ENCODE measurements at places on chromosomes 12 and 14.

DNA sequence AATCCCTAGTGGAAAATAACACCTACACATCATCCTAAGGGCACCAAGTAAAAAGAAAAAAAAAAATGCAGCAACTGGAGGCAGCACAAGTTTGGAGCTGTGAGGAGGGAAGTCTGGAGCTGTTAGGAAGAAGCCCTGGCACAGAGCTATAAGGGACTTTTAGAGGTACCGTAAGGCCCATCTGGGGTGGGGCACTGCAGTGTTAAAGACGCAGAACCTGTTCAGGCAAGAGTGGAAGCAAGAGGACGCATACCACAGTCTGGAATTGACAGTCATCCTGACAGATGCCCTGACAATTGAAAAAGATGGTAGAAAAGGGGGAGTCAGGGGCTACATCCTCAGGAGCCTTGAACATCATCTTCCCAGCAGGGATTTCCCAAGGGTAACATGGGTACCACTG is 195.9 kb upstream of the PLEKHG7 start:
- no peak for DNase-seq

- DNase-seq: no peak
Observed at GRCh38 chr14:89352976-89353765, 63.9 kb downstream of the FOXN3 start.

DNA sequence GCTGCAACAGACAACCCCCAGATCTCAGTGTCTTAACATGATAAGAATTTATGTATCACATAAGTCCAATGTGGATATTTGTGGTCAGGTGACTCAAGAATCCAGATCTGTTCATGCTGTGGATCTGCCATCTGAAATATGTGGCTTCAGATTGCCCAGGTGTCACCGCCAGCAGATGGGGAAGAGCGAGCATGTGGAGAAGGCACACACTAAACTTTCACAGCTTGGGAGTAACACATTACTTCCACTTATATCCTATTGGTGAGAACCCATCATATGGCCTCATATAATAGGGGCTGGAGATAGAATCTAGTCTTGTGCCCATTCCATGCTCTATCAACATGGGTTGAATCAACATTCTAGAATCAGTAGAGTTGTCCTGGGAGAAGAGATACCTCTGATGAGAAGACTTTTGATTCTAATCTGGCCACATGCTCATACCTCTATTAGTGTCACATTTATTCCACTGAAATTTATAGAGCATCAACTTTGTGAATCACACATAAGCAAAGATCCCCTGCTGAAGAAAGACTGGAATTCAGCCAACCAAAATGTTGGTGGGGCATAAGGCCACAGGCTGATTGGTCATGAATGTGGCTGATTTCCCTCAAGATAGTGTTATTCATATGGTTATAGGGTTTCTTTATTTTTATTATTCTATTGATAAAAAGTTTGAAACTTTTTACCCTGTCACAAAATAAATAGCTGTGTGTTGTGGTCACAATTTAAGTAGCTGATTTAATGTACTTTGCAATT is 6.0 kb upstream of the CALCOCO1 start:
- no peak for DNase-seq

DNA sequence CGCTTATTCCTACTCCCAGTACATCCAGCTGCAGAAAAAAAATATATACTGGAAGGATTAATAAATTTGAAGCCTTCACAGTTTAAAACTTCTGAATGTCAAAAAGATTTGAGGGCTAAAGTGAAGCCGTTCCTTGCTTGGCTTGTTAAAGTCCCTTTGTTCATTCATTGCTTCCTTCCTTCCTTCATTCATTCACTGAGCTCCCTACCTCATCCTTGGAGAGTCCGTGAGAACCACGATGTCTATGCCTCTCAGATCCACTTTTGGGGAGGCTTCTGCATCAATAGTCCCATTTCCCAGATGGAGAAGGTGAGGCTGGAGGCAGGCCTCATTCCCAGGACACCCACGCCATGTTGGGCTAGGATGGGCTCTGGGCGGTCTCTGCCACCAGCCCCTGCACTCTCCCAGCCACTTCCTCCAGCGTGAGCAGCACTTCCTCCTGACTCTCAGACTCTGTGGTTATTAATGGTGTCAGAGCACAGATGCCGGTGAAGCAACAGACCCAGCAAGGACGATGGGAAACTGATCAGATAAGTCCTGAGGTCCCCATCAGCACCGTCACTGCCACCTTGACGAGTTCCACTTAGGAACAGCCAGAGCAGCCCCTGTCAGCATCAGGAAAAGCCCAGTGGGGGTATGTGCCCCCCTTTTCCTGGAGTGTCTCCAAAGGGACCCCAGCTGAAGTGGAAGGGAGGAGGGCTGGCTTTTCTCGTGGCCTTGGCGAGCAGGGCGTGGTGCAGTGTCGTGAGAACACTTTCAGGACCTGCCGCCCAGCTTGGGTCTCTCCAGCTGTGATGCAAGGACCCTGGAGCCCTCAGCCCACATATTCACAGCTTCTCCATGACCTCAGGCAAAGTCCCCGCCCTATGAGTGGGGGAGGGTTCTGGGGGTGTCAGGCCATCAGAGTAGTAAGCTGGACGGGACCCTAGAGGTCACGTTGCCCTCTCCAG is 21.2 kb downstream of the ASB2 start:
- DNase-seq: no peak

DNA sequence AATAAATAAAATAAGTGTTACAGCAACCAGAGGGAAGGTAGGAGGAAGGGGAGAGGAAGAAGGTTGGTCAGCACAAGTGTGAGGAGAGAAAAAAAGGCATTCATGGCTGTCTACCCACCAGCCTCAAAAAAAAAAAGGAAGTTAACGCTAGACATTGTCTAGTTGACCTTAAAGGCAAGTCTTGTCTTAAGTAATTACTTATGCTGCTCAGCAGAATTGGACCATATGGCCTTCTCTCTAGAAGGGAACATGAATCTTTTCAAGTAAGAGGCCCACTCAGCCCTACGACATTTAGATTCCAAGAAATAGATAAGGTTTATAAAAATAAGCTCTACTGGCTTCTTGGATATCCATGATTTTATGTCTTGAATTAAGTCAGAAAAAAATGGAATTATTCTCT is 172.7 kb downstream of the ETNK1 start:
- DNase-seq: no peak

DNA sequence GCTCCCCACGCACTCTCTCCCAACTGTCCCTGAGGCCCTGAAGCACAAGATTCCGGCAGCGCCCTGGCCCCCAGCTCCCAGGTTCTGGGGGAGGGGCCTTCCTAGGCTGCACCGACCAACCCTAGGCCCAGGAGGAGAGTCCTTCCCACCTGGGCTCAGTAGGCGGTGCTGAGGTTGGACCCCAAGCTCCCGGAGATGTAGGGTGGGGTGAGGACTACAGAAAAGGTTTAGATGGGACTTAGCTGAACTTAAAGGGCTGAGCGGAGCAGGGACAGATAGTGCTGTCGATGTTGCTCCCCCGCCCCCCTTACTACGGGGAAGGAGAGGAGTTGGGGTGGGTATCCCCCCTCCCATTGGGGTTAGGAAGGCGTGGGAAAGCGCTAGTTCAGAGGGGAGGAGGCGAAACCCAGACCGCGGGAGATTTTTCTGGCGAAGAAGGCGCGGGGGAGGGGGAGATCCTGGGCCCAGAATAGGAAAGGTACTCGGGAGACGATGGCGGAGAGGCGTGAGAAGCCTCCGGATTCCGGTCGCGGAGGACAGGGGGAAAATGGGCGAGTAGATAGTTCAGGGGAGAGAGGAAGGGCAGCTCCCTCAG is 4.2 kb upstream of the BAZ2A start:
- peak; percentile 84 for DNase-seq

DNA sequence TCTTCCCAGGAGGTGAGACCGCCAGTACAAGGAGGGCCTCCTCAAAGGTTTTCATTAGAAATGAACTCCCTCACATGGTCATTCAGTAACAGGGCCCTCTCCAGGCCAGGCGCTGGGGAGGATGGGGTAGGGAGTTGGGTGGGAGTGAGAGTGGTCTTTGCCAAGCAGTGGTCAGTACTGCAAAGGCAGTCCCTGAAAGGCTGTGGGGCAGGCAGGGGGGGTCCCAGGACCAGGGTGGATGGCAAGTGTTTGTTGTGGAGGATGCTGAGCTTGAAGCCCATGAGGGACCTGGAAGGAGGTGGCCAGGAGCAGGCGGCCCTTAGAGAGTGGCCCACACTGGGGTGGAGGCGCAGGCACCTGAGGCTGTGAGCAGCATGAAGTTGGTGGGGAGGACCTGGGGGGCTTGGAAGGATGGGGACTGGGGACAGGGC is 26.1 kb downstream of the CEP170B start:
- no peak for DNase-seq

- DNase-seq: no peak
Observed at GRCh38 chr14:63361790-63362189, 43.1 kb upstream of the GPHB5 start.

DNA sequence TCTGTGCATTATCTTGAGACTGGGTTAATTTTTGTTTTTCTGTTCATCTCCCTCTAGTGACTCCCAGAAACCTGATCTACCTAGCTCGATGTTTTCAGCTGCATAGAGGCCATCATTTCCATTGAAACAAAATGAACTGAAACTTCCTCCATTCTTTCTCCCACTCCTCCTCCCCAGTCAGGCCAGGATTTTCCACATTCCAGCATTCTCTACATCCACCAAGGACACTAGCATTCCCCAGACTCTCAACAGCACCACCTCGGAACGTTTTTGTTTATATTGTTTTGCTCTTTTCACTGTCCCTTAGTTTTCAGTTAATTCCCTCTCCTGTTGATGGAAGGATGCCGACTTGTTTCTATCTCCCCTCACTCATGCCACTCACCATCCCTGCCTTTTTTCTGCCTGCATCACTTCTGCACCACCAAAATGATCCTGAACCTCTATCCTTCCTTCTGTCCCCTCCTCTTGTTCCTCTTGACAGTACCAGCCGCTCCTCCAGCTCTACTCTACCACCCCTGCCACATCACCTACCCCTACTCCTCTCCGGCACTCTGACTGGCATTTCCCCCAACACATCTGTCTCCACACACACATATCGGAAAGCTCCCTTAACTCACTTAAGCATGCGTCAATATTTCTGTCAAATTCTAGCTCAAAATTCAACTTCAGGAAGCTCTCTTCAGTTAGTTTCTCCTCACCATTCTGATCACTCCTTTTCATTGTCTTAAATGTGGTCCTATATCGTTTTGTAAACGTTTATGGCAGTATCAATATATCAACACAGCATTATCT is 13.2 kb downstream of the OR6S1 start:
- no peak for DNase-seq

DNA sequence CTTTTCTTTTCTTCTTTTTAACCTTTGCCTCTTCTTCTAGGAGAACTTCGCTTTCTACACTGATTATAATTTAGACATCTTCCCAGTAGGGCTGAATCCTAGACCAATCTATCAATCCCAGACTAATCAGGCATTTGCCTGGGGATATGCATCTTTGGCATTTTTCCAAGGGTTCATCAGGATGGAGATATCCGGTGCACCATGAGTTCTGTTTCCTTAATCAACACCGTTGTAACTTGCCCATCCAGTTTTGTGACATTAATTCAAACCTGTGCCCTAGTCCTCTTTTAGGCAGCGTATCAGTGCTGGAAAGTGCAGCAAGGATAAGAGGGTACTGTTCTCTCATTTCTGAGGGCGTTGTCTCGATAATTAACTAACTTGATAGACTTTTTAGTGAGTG is 617 bp upstream of the MGP start:
- no peak for DNase-seq

DNA sequence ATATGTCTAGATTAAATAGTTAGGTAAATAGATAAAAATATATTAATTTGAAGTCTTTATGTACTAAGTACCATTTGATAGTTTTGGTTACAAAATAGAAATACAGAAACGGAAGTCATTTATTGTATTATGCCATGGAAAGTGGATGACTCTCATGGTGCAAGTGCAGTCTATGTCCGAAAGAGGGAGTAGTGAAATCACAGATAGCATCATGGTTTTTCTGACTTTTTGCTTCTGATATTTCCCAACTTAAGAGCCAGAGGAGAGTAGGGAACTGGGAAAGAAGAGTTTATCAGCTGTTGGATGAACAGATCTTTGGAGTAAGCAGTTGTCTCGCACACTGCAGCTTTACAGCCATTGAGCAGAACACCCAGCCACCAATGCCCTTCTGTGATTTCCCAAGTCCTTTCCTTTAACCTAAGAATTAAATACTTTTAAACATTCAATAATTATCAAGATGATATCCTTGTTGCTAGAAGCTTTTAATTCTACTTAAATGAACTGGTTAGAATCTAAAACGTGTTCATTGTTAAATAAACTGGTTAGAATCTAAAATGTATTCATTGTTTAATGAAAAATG is 18.4 kb upstream of the SRGAP1 start:
- DNase-seq: no peak

DNA sequence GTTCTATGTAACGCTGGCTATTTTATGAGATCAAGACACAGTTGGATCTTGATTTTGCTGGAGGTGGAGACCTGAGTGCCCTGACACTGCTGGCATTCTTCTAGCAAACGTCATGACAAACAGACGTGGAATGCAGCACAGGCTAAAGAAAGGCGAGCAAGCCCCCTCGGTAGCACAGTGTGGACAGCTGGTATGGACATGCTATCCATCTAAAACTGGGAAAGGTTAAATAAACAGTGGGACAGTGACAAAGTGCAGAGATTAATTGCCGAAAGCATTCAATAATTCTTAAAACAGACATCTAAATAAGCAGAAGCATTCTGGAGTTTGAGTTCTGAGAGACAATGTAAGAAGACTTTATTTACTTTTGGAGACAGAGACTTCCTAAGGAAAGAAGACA is 237.2 kb downstream of the FBXL14 start:
- no peak for DNase-seq

- DNase-seq: no peak
Observed at GRCh38 chr14:103521951-103522563, 573 bp downstream of the CKB start.

DNA sequence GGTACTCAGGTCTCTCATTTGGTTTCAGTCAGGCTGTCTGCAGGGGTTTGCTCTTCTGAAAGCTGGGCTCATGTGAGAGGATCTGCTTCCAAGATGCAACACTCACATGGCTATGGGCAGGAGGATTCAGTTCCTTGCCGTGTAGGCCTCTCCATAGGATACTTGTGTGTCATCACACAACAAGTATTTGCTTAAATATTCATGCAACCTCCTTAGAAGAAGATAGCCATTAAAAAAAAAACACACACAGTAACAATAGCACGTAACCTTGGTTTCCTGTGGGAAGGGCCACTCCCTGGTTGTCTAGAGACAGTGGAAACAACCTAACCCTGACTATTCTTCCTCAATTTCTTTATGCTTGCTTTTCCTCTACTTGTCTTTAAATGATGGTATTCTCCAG is 31.8 kb upstream of the CLEC4E start:
- DNase-seq: no peak

DNA sequence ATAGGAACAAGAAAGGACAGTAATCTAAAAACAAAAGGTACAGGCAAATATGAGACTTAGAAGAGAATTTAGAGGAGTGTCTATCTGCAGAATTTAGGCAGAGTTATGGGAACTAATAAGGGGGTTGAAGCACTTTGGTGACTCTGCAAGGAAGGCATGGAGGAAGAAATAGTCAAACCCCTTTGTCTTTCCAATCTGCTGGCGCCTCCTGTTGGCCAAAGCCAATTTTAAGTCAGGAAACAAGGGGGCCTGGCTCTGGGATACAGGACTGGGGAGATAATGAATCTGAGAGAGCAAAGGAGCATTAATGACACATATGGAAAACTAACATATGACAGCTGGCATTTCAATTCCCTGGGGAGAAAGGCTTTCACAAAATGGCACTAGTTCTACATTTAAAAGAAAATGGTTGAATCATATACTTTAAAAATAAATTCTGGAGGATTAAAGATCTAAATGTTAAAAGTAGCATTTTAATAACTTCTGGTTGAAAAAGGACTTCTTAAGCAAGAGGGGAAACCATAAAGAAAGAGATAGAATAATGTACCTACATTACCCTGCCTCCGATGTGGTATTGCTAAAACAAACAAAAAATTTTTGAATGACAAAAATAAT is 48.5 kb upstream of the CSRP2 start:
- peak; percentile 75 for DNase-seq
